ENCODE measurements at places on chromosomes 4 and X.

DNA sequence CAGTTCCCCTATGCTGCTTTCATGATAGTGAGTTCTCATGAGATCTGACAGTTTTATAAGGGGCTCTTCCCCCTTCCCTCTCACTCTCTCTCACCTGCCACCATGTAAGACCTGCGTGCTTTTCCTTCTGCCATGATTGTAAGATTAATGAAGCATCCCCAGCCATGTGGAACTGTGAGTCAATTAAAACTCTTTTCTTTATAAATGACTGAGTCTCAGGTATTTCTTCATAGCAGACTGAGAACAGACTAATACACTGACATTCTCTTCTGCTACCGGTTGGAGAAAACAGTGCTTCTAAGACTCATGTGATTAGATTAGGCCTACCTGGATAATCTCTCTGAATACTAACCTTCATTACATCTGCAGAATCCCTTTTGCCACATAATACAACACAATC, 45.4 kb upstream of the TRPC5OS start:
- peak; percentile 72 for DNase-seq

DNA sequence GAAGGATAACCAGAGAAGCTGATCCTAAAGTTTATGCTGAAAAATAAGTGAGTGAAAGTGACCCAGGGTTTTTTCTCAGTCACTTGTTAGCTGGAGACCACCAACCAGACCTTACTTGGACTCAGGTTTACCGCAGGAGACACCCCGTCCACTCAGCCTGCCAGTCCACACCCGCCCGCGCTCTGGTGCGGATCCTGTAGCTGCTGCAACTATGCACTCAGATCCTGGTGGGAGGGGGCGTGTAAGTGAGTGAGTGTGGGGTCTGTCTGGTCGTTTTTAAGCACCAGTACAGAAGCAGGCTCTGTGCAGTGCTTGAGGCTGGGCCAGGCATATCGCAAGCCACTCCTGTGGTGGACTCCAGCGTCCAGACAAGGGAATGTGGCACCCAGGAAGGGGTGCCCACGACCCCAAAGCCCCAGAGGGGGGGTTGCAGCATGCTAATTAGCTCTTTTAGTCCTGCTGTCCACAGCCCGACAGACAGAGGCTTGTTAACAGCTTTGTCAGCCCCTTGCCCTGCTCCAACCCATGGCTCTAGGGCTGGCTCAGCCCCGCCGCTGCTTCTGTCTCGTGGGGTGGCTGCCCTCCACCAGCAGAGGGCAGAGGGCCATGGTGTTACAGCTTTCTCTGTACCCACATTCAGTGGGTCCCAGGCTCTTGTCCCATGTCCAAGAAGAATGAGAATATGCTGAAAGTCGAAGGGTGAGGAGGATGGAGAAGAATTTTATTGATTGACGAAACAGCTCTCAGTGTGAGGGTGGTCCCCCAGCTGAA, 40.4 kb upstream of the PPP1R2C start:
- DNase-seq: no peak

DNA sequence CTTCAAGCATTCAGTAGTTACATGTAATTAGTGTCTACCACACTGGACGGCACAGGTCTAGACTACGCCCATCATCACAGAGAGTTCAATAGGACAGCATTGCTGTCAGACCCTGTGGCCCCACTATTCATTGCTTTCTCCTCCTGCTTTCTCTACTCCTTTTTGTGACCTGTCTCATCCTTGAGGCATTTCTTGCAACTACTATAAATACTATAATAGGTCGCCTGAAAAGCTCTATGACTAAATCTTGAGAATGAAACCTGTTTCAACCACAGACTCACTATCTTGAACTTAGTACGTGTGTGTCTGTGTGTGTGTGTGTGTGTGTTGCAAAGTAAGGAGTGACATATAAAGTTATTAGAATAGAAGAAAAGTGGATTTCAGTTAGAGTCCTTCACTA, 252.9 kb upstream of the KLF3 start:
- peak; percentile 38 for DNase-seq

- DNase-seq: no peak
Measured at GRCh38 chr4:15656038-15656470, 897 bp upstream of the FBXL5 start.

- peak; percentile 69 for DNase-seq
Measured at GRCh38 chr4:189087971-189088370, 852.7 kb upstream of the FRG1 start.

- no peak for DNase-seq
Measured at GRCh38 chr4:74896595-74896994, 36.3 kb upstream of the PARM1 start.

GRCh38 chrX:37840931-37841330, 6.4 kb downstream of the DYNLT3 start:
- no peak for DNase-seq

GRCh38 chrX:134443461-134443860, 16.5 kb upstream of the HPRT1 start:
- no peak for DNase-seq
